Umbilical cord (tissue), 2 donors: ENCODE measurements at places on chromosomes 16 and 17. TPM values are rescaled to one million over a fixed set of nuclear protein-coding genes. Genes with fewer than 3 reads are reported as not detected.

Gene KATNIP
- total RNA-seq, result 4.8 TPM

Gene HCRT
- total RNA-seq, result not detected

Gene TEKT5
- not detected for total RNA-seq

Gene BIRC5
- total RNA-seq, result 25.0 TPM

Gene ESRP2
- 1.9 TPM for total RNA-seq

DNA sequence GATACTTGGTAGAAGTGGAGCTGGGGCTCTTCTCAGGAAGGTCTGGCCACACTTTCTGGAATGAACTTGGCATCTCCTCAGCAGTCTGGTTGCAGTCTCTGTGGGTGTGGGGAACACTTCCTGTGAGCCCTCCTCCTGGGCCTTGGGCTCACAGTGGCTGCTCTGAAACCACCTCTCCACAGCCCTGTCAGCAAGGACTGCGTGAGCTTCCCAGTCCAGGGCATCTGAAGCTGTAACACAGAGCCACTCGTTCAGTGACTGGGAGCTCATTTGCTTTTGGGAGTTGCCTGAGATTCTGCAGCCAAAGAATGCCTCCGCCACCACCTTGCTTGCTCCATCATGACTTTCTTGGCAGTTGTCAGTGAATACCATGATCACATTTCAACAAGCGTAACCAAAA is 60.0 kb downstream of the CLEC16A start:
- peak; percentile 40 for DNase-seq

- DNase-seq, result no peak
These were observed at the start of gene CTRB1 for GRCh38 chr16:75218256-75219076. Gene CTRB1, plus strand, starts transcription at chr16:75218988. Its CDS starts 20 bp downstream, at chr16:75219008.

GRCh38 chr17:66386498-66387351 is 84.3 kb downstream of the PRKCA start:
- DNase-seq, result no peak

DNA sequence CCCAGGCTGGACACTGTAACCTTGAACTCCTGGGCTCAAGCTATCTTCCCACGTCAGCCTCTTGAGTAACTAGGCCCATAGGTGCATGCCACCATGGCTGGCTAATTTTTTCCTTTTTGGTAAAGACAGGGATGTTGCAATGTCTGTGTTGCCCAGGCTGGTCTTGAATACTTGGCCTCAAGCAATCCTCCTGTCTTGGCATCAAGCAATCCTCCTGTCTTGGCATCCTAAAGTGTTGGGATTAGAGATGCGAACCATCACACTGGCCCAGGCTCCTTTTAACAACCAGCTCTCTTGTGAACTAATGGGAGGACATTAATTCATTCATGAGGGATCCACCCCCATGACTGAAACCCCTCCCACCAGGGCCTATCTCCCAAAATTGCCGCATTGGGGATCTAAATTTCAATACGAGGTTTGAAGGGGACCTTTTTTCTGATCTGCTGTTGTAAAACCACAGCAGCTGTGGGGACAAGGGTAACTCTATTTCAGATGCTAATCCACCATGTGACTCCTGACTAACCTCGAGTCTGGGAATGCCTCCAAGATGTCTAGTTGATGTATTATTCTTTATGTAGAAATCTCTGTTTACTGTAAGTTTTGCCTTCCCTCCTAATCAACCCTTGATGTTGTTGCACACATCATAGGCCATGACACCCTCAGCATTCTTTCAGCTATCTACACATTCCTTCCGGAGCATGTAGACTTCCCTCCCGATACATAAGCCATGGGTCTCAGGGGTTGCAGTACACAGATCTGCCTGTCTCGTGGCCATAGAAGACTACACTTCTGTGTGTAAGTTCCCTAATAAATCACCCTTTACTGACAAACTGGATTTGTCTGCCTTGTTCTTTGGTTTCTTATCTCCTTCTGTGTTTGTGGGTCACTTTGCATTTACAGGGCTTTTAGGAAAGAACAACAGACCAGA is 37.6 kb downstream of the RNF112 start:
- DNase-seq, result peak; percentile 99

DNA sequence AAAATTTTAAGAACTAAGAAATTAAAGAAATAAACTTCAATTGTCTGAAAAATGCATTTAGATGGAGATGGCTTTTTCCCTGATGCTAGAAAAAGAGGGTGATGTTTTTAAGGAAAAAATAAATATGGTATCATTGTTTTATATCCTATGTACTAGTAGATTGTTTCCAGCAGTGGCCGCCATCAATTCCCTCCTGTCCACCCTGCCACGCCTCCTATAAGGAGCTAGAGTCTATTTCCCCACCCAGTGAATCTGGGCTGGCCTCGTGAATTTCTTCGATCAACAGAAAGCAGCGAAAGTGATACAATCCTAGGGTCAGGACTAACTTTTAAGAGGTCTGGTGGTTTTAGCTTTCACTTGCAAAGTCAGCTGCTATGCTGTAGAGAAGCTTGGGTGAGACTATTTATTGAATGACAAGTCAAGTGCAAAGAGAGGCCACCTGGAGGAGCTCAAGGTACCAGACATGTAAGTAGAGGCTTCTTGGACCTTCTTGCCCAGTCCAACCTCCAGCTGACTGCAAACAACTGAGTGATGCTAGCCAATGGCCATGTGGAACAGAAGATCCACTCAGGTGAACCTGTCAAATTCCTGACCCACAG is 80.9 kb upstream of the MTMR4 start:
- no peak for DNase-seq

DNA sequence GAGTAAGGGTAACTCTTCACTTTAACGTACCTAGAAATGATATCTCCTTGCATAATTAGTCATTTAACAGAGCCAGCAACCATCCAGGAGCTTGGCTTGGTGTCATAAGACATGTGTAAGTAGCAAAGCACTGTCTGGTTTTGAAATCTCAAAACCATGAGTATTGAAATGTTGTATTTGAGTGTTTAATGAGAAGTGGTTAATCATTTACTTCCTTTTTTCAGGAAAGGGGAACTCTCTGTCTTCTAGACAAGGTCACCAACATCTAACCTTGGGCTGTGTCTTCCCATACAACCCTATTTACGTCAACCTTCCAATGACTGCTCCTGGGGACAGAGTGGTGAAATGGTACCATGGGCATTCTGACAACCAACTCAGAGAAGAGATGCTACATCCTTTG is 27.1 kb downstream of the PMP22 start:
- no peak for DNase-seq

DNA sequence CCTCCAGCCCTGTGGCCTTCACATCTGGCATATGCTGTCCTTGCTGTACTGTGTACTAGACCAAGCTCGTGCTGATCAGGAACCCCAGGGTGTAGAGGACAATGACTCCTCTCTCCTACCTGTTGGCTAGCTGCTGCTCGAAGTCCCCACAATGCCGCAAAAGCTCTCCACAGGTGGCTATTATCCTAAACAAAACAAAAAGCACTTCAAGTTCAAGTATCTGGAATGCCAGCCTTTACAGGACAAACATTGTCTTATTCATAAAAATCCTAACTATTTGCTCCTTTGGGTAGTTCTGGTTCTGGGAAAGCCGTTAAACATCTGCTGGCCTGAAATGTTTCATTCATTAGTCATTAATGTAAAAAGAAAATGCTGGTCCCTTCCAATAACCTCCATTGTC is 42.8 kb downstream of the COG7 start:
- no peak for DNase-seq

DNA sequence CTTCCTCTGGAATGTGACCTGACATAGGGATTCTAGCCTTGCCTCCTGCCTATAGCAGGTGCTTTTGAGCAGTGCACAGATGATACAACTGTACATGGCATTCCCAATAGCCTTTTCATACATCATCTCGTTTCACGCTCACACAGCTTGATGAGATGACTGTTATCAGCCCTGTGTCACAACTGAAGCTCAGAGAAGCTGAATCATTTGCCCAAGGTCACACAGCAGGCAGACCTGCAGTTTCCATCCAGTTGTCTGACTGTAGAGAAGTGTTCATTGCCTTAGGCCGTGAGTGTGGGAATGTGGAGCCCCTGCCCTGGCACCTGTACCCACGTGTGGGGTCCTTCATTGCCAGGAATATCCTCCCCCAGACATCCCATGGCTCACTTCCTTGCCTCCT is 20.1 kb downstream of the WFDC1 start:
- DNase-seq, result no peak
